Stimulated activated CD4-positive, alpha-beta T cell treated with anti-CD3 and anti-CD28 coated beads, Interleukin-4, amount 100 ng/mL, for 1 hour (primary cell): ENCODE measurements at places on chromosomes 4 and X.

DNA sequence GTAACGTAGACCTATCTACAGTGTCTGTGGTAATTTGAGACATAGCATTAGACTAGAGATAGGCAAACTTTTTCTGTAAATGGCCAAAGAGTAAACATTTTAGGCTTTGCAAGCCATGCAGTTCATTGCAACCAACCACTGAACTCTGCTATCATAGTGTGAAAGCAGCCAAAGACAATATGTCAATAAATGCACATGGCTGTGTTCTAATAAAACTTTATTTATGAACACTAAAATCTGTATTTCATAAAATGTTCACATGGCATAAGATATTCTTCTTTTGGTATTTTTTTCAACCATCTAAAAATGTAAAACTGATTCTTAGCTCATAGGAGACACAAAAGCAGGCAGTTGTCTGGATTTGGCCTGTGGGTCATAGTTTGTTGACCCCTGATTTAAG is 120.9 kb downstream of the AMELX start:
- no peak for DNase-seq

DNA sequence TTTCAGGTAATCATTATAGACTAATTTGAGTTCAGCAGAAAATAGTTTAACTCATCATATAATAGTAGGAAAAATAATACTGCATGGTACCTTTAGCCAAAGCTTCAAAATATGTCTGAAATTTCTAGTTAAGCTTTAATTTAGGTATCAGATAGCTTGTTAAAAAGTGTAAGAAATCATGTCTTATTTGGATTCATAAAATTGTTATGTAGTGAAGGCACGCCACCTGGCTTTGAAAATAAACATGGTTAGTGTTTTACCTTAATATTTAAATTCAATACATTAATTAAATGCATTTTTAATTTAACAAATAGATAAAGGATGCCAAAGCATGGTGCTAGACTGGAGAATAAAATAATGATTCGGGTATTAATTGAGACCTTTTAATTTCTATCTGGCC is 211.4 kb downstream of the FSTL5 start:
- no peak for DNase-seq

DNA sequence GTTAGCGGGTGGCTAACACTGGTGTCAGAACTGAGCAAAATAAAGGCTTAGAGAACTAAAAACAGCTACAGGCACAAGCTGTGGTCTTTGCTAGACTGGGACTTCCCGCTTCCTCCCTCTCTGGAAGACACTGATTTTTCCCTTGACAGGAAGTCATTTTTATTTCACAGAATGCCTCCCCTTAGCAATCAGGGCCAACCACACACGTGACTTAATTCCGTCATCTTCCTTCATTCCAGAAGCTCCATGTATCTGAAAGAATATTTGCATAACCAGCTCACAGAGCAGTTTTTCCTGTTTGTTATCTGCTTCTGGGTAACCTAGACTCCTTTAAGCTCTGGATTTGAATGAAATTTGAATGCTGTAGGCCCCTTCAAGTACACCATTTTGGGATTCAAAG is 327.5 kb upstream of the FRG1 start:
- no peak for DNase-seq

- no peak for DNase-seq
Measured at GRCh38 chr4:11116940-11117339, 311.8 kb downstream of the HS3ST1 start.

GRCh38 chrX:148806145-148806870 is 305.9 kb downstream of the AFF2 start:
- DNase-seq, result no peak

- DNase-seq, result no peak
Measured at GRCh38 chrX:23765449-23765848, 17.5 kb upstream of the SAT1 start.

DNA sequence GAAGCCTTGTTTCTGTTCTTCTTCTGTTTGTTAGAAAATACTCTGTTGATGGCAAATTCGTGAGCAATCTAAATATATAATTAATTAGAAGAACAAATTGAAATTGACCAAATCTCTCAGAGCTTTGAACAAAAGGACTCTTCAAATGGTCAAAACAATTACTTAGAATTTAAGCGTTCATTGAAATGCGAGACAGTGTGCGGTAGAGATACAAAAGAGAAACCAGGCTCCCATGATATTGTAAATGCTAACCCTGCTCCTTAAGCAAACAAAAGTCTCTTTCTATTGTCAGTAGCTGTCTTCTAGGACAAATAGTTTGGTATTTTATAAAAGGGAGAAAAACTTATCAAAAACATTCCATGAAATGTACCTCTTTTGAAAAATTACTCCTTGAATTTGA is 453.4 kb upstream of the MAGEB2 start:
- DNase-seq, result no peak

DNA sequence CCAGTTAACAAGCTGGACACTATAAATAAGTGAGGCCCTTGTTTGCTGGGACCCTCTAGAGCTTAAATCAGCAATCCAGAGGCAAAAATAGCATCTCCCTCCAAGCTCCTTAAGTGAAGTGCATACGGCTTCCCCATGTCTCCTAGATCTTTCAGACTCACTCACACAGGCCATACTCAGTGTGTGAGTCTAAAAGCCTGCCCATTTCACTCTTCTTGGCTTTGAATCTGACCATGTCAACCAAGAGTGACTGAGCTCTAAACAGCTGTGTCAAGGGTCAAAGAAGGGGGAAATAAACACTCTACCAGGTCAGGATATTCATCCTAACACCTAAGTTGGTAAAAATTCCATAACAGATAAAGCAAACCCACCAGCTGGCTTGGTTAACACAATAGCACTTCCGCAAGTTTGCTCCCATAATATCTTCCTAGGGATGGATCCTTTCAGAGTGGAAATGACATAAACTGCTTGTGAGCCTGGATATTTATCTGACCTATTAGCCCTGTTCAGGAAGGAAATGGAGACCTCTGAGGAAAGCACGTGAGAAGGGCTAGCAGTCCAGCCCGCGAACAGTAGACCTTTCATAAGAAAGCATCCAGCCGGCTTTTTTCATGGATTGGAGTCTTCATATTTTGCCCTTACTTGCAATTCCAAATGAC is 65.6 kb downstream of the MID1 start:
- DNase-seq, result no peak

DNA sequence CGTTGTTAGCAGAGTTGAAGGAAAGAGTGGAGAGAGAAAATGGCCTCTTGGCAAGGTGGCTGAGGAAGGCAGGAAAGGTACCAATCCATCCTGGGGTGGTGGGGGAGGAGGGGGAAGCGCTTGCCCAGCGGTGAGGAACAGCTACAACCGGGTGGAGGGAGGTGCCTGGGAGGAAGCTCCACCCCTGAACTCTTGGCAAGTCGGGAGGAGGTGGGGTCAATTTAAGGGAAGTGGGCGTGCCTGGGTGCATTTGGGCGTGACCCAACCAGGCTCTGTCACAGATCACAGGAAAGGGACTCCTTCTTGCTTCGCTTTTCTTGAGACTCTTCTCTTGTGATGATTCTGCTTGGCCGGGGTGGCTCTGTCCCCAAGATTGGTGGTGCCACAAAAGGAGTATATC is 41.7 kb downstream of the BCORL1 start:
- peak; percentile 72 for DNase-seq

DNA sequence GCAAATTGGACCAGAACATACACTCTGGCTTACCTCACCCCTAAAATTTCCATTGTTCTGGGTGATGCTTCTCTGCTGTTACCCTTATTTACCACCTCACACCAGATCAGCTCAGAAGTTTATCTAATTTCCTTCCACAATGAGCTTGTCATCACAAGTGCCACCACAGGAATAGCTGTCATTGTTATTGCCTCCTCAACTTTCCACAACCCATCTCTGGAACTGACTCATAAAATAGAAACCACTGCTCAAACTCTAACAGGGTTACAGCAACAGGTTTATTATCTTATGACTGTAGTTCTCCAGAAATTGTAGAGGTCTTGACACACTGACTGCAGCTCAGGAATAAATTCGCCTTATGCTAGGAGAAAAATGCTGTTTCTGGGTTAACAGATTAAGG is 52.7 kb downstream of the ZNF718 start:
- no peak for DNase-seq

- no peak for DNase-seq
Measured at GRCh38 chr4:123976819-123977218, 580.2 kb downstream of the SPRY1 start.

DNA sequence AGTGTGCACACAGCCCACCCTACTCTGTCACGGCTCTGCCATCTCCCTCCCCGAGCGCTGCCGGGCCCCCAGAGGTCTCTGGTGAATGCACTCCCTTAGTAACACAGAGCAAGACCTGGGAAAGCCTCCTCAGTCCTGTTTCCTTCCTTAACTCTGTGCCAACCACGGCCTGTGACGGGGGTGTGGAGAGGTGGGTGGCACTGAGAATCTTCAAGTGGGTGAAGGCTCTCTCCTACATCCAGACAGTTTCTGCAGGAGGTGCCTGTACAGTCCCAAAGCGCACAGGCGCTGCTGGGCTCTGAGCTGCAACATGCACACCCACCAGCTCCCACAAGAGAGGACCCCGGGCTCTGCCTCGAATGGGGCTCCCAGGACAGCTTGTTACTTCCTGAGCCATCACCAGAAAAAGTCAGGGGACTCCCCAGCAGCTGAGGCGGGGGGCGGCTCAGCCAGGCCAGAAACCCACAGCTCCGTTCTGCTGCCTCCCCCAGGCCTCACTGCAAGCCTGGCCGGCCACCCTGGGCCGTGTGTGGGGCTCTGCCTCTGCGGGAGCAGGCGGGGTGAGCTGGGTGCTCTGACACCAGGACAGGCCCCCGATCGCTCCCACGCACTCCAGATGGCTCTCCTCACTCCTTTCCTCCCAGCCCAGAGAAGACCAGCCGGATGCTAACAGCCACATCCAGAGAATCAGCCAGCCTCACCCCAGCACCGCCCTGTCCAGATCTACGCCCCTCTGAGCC is 29.7 kb downstream of the FAM53A start:
- no peak for DNase-seq

- DNase-seq, result no peak
Measured at GRCh38 chr4:100876546-100876945, 358.7 kb upstream of the EMCN start.

- DNase-seq, result no peak
Measured at GRCh38 chr4:65007841-65008439, 598.7 kb upstream of the TECRL start.

DNA sequence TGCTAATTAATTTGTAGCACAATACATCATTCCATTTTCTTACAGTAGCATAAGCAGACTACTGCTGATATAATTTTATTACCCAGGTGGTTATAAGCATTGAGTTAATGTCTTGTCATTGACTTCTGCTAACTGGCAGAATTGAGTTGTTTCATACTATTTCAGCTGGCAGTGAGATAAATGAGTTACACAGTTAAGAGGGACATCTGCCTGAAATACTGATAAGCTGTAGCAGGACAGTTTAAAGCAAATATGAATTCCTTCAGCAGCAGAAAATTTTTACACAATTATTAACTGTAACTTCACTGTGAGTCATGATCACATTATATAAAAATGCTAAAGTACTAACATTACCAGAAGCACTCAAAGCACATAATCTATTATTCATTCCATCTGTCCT is 326.8 kb downstream of the INPP4B start:
- no peak for DNase-seq

DNA sequence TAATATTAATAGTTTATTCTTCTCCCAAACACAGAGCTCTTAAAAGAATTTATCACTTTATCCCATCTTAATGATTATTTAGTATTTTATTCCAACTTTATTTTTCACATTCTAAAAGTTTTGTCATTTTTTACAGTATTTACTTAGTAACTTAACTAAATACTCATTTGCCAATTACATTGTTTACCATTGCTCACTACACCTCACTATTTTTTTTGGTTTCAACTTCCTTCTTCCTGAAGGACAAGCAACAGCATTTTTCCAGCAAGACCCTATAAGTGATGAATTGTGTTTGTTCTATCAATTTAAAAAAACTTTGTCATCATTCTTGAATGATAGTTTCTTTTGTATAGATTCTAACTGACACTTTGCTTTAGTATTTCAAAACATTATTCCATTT is 19.4 kb upstream of the SRD5A3 start:
- no peak for DNase-seq

DNA sequence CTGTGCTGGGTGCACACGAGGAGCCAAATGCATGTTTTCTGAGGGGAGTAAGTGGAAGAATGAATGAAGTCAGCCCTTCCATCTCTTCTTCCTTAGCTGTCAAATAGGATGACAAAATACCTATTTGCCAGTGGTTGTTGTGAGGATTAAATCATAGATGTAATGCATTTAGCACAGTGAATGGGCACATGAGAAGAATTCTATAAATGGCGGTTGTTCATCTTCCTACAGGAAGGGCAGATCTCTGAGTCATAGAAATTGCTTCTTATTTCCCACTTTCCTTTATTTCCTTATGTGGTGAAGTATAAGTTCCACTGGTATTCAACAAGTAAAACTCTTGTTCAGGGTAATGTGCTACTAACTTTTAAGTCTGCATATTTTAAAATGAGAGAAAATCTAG is 83.1 kb downstream of the SORBS2 start:
- no peak for DNase-seq

GRCh38 chr4:28686618-28687017 is 1826.0 kb downstream of the STIM2 start:
- no peak for DNase-seq

GRCh38 chrX:117711782-117712181 is 404.8 kb downstream of the KLHL13 start:
- no peak for DNase-seq

DNA sequence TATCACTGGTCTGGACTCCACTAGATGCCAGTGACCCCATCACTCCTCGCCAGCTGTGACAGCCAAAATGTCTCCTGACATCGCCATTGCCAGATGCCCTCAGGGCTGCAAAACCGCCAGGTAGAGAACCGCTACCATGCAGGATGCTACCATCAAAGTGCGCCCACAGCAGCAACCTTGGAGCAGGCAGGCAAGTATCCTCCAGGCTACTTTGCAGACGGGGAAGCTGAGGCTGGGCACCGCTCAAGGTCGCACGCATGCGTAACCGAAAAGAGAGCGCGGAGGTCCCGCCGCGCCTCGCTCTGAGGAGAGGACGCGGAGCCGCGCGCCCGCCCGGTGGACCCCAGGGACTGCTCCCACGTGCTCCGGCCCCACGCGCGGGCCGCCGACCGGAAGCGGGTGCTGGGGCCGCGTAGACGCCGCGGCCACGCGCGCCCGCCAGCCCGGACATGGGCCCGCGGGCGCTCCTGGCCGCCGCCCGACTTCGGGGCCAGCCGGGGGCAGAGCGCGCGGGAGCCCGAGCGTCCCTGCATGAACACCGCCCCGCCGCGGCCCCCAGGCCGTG is at the start of gene STS:
Gene STS, plus strand, starts transcription at position 300 of the 565 bp plus-strand sequence. CDS start 105,488 bp downstream, outside the sequence.
- DNase-seq, result peak; percentile 40

GRCh38 chr4:25347971-25348370 is 29.1 kb upstream of the ANAPC4 start:
- no peak for DNase-seq
